ENCODE measurements at places on chromosomes 2 and 18.

- no peak for DNase-seq
Measured at GRCh38 chr18:44840058-44840790, 159.5 kb downstream of the SETBP1 start.

- no peak for DNase-seq
Measured at GRCh38 chr2:109702250-109702985, 88.3 kb downstream of the SOWAHC start.

GRCh38 chr2:197838579-197838978 lies 34.2 kb downstream of the PLCL1 start:
- no peak for DNase-seq

- no peak for DNase-seq
Measured at GRCh38 chr2:44578471-44579093, 216.8 kb downstream of the CAMKMT start.

DNA sequence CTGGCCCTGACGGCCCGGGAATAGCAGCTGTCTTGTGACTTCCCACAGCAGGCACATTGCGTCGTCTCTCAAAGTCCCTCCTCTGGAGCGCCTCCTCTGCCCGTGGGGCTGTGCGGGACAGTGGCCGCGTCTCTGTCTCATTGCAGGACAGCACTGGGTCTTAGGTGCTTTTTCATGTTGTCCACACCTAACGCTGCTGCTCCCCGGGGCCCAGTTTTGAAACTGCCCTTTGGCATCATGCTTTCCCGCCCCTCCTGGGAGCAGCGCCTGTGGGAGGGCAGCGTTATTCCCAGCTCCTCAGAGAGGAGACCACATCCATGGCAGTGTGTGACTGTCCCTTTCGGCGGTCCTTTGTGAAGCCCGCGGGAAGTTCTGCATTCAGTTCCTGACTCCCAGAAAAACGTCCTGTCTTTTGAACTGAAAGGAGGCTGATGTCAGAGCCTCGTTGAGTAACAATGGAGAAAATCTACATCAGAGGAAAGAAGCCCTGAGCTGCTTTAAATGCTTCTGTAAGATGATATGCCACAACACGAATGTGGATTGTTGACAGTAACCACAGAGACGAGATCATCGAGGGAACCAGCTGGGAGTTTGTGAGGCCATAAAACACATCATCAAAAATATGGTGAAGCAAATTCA lies 226.0 kb downstream of the FAM210A start:
- DNase-seq = no peak

GRCh38 chr18:22064581-22064980 lies 104.8 kb upstream of the GATA6 start:
- DNase-seq = no peak

- DNase-seq = no peak
Measured at GRCh38 chr2:29060441-29060840, 13.9 kb downstream of the PCARE start.

GRCh38 chr2:52597346-52597745 lies 1170.3 kb upstream of the CHAC2 start:
- no peak for DNase-seq

- no peak for DNase-seq
Measured at GRCh38 chr2:29697181-29697580, 224.2 kb downstream of the ALK start.

- peak; percentile 58 for DNase-seq
Measured at GRCh38 chr2:238286551-238286950, 1.9 kb downstream of the PER2 start.

DNA sequence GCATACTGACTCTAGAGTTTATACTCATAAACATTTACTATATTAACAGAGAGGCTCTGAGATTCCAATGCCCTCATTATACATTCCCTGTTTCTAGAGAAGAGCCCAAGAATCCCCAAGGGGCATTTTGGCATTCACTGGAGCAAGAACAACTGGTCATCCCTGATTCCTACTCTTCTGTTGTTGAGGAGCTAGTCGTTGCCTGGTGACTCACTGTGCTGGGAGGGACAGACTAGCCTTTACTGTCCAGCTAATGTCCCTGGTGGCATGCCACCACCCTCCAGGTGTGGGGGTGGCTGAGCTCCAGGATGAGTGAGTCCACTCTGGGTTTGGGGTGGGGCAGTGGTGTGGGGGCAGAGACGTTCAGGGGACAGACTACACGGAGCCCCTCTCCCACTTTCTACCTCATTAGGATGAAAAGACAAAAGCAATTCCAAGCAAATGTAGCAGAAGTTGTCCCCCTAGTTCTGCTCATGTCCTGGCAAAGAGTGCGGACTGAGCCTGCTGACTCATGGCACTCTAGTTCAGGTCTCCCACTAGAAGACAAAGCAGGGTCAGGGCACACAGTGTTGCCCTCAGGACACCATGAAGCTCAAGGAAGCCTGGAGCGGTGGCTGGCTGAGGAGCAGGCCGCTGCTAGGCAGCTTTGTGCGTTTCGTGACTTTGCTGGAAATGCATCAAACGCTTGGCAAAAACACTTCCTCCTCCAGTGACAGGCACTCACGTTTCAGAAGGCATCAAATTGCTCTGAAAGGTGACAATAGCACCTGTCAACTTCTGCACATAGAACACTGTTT lies 49.4 kb downstream of the RHOB start:
- no peak for DNase-seq

DNA sequence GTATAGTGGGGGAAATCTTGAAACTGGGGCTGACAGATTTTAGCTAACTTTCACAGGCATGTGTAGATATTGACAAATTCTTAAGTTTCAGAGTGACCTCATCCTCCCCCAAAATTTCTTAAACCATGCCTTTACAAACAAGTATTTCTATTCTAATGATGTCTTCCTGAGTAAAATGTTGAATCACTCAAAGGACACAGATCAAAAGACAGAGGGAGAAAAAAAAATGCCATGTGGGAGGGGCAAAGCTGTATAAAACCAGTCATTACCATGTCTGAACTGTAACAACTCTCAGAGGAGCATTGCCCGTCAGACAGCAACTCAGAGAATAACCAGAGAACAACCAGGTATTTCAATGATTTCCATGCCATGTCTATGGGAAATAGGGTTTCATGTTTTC lies at the start of gene SERPINB2:
SERPINB2 (plus strand) TSS at position 282 of the 400 bp plus-strand sequence. CDS start 3,740 bp downstream, outside the sequence.
- DNase-seq = no peak

DNA sequence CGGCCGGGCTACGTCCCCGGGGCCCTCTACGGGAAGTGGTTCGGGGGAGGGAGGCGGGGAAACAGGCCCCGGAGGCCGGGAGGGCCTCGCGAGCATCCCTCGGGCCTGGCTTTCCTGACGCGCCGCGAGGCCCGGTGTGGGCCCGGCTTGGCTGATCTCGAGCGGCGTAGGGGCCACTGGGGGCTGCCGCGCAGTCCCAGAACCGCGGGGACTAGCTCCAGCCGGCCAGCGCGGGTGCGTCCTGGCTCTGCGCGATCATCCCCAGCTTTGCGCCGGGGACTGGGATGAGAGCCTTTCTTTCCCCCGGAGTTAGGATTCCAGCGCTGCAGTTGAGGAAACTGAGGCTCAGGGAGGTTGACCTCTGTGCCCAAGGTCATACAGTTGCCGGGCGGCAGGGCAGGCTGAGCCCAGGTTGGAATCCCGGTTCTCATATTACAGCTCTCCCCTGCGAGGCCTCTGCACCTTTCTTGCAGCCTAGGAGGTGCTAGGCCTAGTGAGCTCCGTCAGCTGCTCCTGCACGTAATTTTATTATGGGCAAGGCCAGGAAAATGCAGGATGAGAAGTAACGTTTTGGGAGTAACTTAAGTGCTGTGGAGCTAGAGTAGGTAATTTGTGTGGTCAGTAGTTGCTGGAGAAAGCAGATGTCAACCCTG lies 501 bp downstream of the LPIN1 start:
- no peak for DNase-seq

DNA sequence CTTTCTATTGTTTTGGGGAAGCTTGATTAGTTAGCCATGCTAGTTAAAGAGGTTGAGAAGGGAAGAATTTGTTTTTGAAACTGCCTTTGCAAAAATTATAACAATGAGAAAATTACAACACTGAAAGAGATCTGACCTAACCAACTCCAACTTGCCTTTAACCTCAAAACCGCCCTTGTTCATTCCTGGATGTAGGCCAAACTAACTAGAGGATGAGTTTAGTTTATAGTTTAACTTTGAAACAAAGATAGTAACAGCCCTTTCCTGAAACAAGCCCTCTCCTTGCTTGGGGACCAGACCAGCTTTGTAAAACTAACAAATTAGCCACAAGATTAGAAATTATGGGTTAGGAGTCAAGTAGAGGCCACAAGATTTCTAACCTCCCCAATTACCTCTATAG lies 713.9 kb downstream of the CPS1 start:
- DNase-seq = no peak

DNA sequence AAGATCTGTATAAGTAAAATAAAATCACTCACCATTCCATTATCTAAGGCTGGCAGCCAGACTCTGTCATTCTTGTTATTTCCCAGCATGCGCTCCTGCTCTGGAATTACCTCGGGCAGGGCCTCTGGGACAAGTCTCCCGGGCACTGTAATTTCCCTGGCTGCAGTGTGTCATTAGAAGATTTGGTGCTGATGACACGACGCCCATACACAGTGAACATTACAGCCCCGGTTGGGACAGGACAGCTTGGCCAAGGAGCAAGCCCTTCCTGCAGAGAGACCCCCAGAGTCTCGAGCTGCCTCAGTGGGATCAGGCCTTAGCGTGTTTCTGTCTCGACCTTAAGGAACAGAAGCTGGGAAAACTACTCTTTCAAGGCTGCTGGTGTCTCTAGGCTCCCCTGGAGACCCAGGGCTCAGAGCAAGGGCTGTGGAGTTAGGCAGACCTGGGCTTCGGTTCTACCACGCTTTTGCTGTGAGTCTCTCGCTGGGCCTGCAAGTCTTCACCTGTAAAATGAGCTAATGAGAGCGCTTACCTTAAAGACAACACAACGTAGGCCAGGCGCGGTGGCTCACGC lies 39.7 kb downstream of the SMAD7 start:
- DNase-seq = no peak

DNA sequence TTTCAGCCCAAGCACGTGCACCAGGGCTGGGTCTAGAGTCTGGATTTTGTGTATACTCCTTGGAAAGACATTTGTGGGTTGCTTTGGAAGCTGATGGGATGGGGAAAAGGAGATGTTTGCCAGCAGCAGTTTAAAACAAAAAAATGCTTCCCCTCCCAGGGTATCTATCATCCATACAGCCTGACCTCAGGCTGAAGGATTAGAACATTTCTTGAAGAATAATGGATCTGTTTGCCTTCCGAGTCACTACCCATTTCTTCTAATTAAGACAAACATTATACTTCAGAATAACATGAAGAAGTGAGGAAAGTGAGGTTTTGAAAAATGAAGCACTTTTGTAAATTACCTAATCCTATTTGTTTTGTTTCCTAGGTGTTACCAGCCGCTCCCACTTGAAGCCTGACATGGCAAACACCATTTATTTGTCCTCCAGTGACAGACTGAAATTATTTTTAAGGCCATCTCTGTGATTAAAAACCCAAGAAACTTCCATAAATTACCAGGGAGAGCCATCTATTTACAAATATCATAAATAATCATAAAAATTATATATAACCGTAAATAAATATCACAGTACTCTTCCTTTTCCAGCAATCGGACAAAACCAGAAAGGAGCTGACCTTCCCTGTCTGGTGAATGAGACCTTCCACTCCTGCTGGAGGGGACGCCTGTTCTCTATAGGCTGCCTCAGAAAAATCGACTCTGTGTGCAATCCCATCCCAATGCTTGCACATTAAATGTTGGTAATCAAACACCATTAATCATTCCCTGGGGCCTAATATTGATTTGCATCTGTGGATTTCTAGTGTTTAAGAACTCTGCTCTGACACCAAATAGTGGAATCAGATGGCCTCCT lies 106.8 kb downstream of the C1D start:
- DNase-seq = no peak

GRCh38 chr2:237214030-237214675 lies 128.5 kb downstream of the COPS8 start:
- no peak for DNase-seq

- DNase-seq = no peak
Measured at GRCh38 chr2:236311286-236311685, 47.1 kb upstream of the ASB18 start.

DNA sequence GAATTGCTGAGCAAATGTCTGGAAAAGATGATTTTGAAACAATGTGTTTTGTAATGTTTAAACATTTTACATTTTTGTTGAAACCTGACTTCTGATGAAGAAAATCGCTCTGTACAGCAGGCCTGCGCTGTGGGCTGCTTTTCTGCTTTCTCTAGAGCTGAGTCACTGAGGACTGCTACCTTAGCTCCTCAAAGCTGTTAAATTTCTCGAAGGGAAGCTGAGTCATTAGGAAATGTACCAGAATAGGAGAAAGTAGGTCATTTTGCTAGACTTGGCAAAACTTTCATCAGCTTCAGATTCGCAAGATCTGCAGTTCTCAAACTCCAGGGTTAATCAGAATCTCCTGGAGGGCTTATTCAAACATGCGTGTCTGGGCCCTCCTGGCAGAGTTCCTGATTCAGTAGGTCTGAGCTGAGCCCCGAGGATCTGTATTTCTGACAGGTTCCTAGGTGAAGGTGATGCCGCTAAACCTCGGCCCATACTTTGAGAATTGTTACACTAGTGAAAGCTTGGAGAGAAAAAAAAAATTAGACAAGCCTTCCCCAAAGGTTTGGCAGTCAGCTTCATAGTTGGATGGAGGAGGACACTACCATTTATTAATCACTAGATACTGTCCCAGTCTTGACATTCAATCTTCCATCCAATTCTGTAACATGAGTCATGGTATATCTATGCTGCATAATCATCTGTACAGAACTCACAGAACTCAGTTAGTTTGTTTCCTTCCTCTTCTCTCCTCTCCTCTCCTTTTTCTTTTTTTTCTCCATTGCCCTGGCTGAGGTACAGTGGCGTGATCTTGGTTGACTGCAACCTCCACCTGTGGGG lies 297.6 kb downstream of the PARD3B start:
- DNase-seq = no peak

- DNase-seq = no peak
Measured at GRCh38 chr2:148617219-148617618, 27.3 kb upstream of the EPC2 start.

GRCh38 chr2:235328991-235329390 lies 164.9 kb upstream of the AGAP1 start:
- DNase-seq = no peak

GRCh38 chr18:9101730-9102507 lies 580 bp upstream of the NDUFV2 start:
- no peak for DNase-seq

- no peak for DNase-seq
Measured at GRCh38 chr2:171083451-171083850, 77.2 kb downstream of the TLK1 start.

DNA sequence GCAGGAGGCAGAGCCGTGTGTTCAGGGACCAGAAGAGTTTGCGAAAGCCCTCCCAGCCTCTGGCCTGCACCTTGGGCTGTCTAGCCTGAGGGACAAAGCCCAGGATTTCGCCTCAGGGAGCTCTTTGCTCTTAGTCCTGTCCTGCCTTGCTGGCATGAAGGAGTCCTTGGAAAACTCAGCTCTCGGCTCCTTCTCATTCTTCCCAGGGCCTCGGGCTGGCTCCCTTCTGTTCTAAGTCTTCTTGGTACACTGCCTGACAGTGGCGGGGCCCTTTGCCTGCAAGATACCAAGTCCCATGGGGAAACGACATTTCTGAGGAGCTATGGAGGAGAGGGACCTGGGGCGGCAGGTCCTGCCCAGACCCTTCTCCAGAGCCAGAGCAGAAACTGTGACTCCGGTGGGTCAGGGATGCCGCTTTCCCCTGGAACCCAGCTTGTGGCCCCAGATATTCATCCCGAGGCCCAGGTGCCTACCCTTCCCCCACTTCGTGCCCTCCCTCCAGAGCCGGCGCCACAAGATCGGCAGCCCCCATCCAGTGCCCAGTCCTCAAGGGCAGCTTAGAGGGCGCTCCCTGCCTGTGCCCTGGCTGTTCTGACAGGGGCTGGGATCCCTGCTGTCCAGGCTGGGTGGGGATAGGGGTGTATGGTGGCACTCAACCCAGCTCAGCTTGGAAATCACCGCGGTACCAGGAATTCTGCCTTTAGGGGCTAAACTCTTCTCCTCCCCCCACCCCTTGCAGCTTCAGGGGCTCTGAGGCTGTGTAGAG lies 5.5 kb upstream of the CYP26B1 start:
- no peak for DNase-seq
